ENCODE measurements at places on chromosomes 1 and 21.

- DNase-seq = no peak
These were observed 40.7 kb downstream of the TOMM20 start for GRCh38 chr1:235087906-235088305.

DNA sequence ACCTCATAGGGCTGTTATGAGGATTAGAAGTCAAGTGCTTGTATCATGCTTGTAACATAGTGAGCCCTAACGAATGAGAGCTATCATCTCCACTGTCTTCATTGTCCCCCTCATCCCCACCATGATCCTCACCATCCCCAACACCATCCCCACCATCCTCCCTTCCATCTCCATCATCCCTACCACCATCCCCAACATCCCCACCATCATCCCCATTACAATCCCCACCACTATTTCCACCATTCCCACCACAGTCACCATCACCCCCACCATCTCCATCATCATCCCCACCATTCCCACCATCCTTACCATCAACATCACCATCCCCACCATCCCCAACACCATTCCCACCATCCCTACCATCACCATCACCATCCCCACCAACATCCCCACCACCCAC is 39.1 kb upstream of the PADI1 start:
- no peak for DNase-seq

- DNase-seq = no peak
These were observed 10.7 kb downstream of the CDC7 start for GRCh38 chr1:91511386-91511785.

DNA sequence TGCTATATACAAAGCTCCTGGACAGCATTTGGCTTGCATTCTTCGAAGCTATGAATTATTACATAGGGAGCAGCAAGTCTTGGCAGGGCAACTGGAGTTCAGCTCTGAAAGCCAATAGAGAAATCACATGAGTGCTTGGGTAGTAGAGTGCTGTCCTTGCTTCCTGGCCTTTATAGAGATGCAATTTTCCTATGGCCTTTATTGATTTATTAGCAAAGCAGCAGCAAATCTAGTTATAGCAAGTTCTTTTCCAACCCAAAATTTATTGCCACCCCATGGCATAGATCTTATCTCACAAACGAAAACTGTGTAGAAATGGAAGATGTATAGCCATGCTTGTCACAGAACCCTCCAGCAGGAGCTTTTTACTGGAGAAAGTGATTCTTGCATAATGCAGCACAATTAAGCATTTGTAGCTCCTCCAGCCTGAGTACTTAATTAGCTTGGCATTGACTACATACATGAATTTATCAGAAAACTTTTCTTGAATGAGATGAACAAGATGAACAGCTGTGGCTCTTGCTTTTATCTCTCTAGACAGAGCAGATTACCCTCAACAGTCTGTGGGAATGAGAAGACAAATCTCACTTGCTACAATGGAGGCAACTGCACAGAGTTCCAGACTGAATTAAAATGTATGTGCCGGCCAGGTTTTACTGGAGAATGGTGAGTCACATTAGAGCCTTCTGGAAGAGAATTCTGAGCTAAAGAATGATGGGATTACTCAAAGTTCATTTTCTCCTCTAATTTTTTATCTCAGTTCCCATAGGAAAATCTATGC is 170.1 kb downstream of the CRB1 start:
- DNase-seq = no peak

- no peak for DNase-seq
These were observed 23.5 kb upstream of the ZBTB18 start for GRCh38 chr1:244027491-244028145.

DNA sequence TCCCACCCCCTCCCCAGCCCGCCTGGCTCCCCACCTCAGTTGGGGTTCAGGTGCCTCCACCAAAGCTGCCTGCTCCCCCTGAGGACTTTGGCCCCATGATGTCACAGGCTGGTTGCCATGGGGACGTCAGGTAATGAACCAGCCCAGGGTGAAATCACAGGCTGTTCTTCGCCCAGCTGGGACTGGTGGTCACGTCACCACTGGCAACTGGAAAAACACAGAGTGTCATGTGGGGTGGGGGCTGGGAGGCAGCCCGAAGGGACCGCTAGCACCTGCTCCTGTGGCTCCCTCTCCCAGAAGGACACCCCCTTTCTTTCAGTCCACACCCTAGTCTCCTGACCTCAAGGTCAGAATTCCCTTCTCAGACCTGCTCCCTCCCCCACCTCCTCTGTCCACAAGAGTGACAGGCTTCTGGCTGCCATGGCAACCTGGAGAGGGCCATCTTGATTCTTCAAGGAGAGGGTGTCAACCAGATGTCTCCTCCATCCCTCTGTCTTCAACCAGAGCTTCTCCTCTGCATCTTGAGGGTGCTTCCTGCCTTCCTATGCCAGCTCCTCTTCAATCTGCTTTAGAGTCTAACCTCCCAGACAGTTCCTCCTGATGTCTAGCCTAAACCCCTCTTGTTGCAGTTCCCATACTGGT is 6.2 kb downstream of the FAM131C start:
- DNase-seq = no peak

DNA sequence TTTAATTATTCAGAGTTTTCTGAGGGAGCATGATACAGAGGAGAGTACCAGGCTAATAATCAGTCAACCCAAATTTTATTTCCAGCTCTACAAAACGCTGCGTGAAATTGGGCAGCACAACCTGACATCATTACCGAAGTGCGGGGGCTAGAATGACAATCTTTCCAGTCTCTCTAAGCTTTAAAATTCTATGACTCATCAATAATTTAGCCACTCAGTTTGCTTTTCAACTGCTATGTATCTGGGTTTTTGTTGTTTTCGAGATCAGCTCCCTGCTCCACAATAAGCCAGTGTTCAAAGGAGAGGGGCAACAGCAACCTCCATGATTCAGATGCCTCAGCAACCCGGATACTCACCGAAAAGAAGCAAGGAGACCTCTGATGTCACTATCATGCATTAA is 13.9 kb downstream of the SORT1 start:
- no peak for DNase-seq

DNA sequence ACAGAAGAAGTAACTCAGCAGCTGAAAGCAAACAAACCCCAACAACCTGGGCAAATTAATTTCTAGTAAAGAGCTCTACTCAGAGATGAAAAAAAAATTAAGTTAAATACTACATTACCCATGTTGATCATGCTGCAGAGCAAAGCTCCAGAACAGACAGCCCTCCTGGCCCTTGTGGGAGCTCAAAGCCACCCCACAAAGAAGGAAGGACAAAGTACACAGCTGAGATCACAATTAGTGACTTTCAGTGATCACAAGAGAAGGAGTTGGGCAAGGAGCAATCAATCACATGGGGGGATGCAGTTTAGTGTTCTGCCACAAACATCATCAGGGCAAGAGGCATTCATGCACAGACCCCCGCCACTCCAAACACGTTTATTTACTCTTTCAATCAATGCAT is 114.2 kb downstream of the DAB1 start:
- no peak for DNase-seq

- DNase-seq = no peak
These were observed 275.9 kb upstream of the SNX7 start for GRCh38 chr1:98385652-98386051.

- no peak for DNase-seq
These were observed 41.0 kb downstream of the GATAD2B start for GRCh38 chr1:153881751-153882150.

DNA sequence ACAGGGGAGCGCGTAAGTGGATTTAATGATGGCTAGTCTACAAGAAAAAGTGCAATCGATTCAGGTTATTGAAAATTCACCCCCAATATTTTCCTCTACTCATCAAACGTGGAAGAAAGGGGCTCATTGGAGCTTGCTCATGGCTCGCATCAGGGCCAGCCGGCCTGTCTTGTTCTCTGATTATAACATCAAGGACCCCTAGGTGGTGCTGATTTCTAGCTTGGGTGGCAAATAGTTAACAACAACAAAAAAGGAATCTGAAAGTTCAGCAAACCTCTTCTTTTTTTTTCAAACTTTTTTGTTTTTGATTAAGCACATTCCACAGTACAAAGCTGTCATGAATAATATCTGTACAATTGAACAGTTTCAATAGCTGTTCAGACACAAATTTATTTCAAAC is 35.8 kb upstream of the SOD1 start:
- no peak for DNase-seq

- DNase-seq = no peak
These were observed 2.3 kb downstream of the ARTN start for GRCh38 chr1:43935711-43936427.

DNA sequence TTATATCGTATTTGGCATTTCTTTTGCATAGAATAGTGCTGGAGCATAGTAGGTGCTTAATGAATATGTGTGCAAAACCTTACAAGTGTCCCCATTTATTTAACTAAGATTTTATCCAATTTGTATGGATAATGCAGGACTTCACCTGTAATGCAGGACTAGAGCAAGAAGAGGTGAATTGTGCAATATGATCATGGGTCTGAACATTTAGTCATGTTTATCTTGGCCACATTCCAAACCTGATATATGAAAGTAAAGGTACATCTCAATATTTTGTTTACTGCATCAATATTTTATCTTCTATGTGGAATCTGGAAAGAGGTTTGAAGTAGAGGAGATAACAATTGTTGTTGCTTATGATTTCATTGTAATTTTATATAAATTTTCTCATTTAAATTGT is 1626.7 kb upstream of the B3GALT2 start:
- DNase-seq = no peak

DNA sequence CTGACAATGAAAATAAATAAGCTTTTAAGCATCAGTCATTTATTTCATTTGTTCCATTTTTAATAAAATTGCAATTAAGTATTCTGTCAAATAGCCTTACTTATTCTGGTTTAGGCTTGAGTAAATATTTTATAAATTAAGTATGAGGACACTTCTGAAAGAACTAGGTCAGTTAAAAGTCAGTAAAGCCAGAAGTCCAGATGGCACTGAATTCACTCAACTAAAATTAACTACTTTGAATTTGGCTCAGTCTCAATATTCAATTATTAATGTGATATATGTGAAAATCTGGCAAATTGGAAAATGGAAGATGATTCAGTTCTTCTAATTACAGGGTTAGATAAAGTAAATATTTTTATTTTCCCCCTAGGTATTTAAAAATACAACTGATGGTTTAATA is 174.2 kb downstream of the BRINP3 start:
- no peak for DNase-seq

GRCh38 chr1:213381572-213382084 is 330.6 kb downstream of the RPS6KC1 start:
- no peak for DNase-seq

DNA sequence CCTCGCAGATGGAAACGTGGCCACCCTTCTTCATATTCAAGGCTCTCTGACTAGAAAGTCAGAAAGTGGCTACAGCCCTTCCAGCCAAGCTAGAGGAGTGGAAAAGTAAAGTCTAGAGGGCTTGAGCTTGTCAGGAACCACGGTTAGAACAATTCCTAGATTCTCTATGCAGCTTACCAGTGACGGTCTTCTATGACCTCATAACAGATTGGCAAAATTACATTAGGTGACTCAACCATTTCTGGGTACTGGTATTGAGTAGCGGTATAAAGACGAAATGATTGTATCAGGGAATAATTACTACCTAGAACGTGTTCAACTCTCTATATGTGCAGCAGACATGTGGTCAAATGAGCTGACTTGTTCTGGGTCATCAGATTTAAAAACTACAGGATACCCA is 155.0 kb upstream of the RUNX1 start:
- no peak for DNase-seq

DNA sequence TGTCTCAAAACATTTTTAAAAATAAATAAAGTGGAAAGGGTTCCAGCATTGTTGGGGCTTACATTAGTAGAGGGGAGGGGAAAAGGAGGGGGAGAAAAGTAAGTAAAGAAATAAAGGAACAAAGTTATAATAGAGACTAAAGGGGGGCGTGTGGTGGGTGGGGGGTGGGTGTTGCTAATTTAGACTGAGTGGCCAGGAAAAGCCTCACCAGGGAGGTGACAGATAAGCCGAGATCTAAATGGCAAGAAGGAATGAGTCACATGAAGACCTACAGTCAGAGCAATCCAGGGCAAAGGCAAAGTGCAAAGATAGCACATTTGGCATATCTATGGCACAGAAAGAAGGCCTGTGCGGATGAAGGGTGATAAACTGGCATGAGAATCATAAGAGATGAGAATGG is 7.5 kb downstream of the MPL start:
- no peak for DNase-seq

DNA sequence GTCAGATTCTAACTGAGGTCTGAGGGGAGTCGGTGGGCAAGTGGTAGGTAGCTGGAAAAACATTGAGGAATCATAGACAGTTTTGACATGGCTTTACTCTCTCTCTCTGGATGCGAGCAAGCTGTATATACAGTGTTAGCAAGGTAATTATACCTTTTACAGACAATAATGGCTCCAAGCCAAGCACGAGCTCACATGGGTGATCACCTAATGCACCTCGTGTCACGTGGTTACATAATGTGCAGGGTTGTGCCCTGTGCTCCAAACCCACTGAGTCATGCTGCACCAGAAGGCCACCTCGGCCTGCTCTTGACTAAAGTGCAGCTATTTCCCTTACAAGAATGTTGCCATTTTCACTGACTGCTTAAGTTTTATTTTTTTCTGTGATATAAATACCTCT is 7.6 kb upstream of the CLCA2 start:
- no peak for DNase-seq

DNA sequence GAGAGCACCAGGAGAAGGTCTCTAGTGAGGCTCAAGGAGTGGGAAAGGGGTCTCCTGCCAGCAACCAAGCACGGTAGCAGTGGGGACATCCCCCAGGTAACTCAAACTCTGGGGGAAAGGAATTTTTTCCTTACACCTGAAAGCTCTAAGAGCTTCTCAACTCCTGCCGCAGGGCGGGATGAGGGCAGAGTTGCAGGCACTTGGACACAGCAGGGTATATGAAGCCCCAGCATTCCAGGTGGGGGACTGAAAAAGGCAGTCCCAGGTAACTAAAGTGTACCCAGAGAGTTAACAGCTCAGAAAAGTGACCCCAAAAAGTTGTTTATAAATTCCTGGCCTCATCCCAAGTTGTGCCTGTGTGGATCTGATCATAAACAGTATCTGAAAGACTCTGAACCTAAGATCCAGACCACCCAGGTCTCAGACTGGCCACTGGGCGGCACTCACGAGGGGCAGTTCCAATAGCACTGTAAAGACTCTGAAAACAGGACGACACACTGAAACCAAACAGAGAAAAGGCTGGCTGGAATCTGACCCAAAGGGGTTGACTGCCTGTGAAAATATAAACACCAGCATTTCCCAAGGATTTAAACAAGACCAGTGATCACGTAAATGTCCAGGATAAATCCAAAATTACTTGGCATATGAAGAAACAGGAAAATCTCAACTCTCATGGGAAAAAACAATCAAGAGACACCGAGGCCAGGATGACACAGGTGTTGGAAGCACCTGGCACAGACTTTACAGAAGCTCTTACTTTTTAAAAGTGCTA is 47.5 kb downstream of the HSF2BP start:
- no peak for DNase-seq

- DNase-seq = no peak
These were observed 82.1 kb downstream of the GFI1 start for GRCh38 chr1:92404661-92405060.
